GM12864 (cell line): ENCODE measurements at places on chromosomes 5 and 9.

- DNase-seq, result no peak
Measured at GRCh38 chr5:134141331-134142050, 27.0 kb downstream of the TCF7 start.

GRCh38 chr5:58462623-58463230 is 2.8 kb upstream of the PLK2 start:
- DNase-seq, result no peak

DNA sequence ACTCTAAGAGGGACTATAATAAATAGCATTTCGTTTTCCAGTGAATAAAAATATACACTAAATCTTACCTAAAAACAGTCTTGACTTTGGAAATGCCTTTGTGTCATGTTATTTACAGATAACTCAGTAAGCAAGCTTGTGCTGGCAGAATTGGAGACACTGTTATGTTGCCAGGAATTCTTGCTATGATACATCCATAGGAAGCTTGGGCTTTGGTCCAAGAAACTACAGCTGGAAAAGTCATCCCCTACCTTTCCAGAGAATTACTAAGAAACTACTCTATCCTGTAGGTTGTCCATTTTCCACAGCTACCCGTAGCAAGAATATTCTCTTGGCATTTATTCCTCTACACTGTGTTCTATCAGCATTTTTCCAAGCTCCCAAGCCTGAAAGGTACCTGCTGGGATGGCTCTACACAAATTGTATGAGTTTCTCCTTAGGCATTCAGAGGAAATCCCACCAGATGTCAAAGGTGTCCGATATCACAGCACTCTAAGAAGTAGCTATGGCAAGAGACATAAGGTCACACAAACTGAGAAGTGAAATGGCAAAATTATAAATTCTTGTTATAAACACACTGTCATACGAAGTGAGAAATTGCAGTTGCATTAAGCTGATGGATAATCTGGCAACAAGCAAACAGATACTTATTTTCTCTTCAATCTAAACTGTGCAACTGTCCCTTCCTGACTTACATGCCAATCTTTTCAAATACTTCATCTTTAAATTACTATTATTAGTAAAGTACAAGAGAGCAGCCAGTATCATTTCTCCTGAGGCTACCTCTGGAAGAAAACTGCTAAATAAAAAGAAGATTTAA is 68.5 kb downstream of the MCTP1 start:
- DNase-seq, result no peak

GRCh38 chr9:115423646-115424045 is 305.7 kb upstream of the TNC start:
- DNase-seq, result no peak

DNA sequence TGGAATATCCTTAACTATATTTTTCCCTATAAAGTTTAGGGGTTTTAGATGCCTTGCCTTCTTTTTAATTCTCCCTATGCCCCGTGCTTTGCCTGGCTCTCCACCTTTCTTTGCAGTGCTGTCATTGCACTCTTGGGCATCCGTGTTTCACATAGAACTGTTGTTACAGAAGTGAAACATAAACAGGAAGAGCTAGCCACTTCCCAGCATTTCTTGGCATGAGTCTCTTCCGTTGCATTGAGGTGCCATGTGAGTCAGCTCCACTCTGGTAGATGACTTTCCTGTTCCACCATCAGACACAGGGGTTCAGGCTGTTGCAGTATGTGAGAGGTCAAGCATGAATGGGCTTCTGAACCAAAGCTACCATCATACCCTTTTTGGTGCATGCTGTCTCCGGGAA is 73.4 kb downstream of the ANGPTL2 start:
- peak; percentile 27 for DNase-seq

GRCh38 chr5:124252747-124253146 is 493.7 kb downstream of the ZNF608 start:
- DNase-seq, result no peak

- DNase-seq, result no peak
Measured at GRCh38 chr9:133856798-133857197, 118.6 kb upstream of the SARDH start.
